ENCODE measurements at places on chromosomes 3 and 15.

DNA sequence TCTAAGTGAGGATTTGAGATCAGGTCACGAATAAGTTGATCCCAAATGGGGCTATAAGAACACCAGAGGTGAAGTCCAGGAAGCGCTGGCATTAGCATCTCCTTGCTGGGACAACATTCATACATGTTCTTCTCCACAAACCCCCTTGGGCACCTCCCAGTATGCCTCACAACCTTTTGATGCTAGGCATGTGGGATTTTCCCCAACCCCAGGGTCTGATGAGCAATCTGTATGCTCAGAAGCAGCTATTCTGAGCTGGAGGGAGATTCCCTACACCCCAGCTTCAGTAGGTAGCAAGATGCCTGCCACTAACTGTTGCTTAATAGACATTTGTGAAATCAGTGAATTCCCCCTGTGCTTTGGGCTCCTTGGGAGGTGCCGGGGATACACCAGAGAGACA is 32.2 kb downstream of the SLC6A11 start:
- DNase-seq, result no peak

GRCh38 chr3:55218577-55218976 is 268.5 kb downstream of the WNT5A start:
- no peak for DNase-seq

- DNase-seq, result no peak
These were observed 63.7 kb downstream of the SLC30A4 start for GRCh38 chr15:45458746-45459403.

GRCh38 chr3:132659000-132659364 is 627 bp downstream of the ACAD11 start:
- no peak for DNase-seq

DNA sequence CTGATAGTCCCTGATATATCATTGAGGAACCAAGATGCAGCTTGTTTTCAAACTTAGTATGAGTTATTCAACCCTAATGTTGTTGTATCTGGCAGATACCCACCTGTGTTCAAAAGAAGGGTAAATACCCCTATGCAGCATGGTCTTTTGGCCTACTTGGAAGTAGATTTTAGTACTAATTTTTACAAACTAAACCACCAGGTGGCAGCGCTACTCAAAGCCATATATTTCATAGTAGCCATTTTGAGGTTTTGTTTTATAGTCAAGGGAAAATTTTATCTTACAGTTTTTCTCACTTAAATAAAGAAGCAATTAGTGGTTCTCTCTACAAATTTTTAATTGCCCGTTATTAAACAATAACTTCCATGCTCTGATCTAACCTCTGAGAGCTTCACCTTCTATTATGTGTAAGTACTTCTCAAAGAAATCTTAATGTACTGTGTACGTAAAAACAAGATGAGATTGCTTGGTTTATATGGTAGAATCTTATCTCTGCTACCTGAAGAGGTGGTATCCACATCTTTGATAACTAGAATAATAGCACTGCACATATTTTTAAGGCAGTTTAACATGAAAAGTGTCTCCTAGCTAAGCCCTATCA is 31.5 kb upstream of the MLF1 start:
- no peak for DNase-seq

GRCh38 chr15:60571008-60571420 is 92.1 kb upstream of the ICE2 start:
- no peak for DNase-seq

- DNase-seq, result no peak
These were observed 27.4 kb upstream of the FOXB1 start for GRCh38 chr15:59976480-59977271.

DNA sequence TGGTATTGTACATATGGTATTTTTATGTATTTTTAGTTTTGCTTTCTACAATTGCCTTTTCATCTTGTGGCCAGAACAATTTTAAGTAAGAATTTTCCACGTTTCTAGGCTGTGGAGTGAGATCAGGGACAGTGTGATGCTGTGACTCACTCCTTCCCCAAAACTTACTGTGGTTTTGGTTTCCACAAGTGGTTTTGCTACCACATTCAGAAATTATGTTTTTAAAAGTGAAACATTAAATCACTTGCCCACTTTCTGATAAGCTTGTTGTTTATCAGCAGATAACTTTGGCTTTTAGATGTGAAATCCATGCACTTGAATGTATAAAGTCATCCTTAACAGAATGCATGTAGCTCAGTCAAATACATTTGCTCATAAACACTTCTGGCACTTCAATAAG is 192.2 kb upstream of the THRB start:
- no peak for DNase-seq

DNA sequence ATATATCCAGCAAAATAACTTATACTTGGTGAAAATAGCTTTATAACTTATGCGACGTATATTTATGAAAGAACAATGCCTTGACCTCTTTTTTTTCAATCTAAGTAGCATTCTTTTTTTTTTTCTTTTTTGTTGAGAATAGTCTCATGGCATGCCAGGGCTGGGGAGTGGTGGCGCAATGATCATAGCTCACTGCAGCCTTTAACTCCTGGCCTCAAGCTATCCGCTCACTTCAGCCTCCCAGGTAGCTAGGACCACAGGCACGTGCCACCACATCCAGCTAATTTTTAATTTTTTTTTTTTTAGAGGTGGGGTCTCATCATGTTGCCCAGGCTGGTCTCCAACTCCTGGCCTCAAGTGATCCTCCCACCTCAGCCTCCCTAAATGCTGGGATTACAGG is 43.5 kb downstream of the RAB8B start:
- no peak for DNase-seq

DNA sequence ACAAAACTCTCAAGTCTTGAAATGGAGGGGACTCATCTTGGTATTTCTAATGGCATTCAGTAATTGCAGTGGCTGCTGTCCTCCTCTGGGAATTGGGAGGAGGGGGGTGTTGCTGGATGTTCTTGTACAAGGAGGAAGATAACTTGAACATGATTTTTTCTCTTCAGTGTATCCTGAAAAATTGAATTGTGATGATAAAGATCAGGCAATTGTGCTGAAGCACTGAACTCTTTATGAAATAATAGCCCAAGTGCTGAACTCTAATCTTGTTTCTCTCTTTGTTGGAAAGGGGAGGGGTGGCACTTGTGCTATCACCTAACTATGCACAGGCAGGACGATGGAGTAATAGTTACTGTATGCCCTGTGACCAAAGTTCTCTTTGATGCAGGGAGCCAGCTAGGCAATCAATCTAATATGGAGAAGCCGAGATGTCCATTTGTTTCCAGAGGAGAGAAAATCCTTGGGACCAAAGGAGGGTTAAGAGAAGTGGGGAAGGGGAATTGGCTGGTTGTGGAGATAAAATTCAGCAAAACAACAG is 68.1 kb upstream of the ATP2C1 start:
- DNase-seq, result no peak

- no peak for DNase-seq
These were observed 335.9 kb upstream of the EPHA6 start for GRCh38 chr3:96478496-96478895.

- no peak for DNase-seq
These were observed 531.6 kb downstream of the MECOM start for GRCh38 chr3:169131690-169132464.

- no peak for DNase-seq
These were observed 258.2 kb upstream of the CFAP20DC start for GRCh38 chr3:59308001-59308400.

DNA sequence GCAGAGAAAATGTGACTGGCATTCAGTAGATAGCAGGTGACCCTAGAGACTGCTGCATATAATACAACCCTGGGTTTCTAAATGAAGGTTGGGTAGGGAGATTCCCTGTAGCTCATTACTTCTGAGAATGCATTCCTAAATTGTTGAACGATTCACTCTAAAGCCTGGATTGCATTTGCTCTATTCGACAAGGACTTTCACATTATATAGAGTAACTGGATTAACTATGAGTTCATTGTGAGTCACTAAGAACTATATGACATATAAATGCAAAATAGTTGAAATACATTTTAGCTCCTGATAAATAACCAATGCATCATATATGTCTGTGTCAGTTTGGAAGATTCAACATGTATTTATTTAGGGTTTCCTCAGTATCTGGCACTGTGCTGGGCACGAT is 294.7 kb upstream of the CCDC54 start:
- DNase-seq, result no peak

GRCh38 chr3:134628884-134629283 is 21.9 kb downstream of the KY start:
- DNase-seq, result no peak

- no peak for DNase-seq
These were observed 9.4 kb downstream of the SLC51B start for GRCh38 chr15:65054333-65055200.

- DNase-seq, result no peak
These were observed 480.7 kb upstream of the SUCLG2 start for GRCh38 chr3:68135067-68135466.

- DNase-seq, result no peak
These were observed 103.6 kb downstream of the CACNA2D3 start for GRCh38 chr3:54225841-54226528.
